GM12891 (cell line): ENCODE measurements at places on chromosomes 5 and 9.

DNA sequence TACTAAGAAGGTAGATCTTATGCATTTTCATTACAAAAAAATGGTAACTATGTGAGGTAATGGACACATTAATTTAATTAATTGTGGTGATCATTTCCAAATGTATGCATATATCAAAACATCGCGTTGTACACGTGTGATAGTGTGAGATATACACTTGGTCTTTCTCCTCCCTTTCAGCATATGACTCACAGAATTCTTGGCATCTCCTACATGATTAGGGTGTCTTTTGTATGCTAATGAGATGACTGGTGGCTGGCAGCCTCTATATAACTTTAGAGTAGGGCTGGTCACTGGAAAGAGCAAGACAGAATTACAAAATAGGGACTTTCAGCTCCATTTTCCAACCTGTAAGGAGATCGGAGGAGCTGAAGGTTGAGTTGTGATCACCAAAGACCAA lies 1167.6 kb downstream of the CDH12 start:
- no peak for DNase-seq

DNA sequence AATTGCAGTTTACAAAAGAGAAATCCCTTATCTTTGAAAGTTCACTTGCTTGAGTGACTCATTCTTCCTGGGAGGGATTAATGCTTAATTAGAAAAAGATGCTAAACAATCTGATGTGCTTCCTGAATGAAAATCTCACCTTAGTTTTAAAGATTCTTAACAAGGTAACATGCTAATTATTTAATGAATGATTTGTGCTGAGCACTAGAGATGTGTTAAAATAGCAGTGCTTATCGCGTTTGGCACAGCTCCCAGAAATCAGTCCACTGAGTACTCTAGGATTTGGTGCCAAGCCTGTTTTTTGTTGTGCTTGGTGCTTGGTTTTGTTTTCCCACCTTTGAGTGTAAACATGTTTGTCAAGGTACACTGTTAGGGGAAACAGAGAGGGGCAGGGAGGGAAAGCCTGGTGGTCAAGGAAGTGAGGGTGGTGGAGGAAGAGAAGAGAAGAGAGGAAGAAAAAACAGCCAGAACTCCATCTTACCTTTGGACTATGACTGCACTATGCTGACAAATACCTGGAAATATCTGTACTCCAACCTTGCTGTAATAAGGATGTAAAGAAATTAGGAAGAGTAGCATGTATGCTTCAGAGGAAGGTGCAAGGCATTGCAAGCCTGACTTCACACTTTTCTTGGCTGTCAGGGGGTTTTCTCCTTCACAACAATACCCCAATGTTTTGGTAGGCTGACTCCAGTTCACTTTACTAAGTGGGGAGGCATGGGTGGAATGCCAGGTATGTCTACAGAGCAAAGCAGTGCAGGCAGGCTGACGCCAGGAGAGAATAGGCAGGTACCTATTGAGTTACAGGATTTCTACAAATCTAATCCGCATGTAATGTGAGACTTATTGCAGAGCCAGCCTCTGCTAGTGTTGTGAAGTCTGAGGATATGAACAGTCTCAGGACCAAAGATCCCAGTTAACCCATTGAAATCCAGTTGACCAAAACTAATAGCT lies 157.2 kb upstream of the ISL1 start:
- no peak for DNase-seq

GRCh38 chr9:114738581-114739316 lies 56.8 kb upstream of the TEX48 start:
- DNase-seq: peak; percentile 35

DNA sequence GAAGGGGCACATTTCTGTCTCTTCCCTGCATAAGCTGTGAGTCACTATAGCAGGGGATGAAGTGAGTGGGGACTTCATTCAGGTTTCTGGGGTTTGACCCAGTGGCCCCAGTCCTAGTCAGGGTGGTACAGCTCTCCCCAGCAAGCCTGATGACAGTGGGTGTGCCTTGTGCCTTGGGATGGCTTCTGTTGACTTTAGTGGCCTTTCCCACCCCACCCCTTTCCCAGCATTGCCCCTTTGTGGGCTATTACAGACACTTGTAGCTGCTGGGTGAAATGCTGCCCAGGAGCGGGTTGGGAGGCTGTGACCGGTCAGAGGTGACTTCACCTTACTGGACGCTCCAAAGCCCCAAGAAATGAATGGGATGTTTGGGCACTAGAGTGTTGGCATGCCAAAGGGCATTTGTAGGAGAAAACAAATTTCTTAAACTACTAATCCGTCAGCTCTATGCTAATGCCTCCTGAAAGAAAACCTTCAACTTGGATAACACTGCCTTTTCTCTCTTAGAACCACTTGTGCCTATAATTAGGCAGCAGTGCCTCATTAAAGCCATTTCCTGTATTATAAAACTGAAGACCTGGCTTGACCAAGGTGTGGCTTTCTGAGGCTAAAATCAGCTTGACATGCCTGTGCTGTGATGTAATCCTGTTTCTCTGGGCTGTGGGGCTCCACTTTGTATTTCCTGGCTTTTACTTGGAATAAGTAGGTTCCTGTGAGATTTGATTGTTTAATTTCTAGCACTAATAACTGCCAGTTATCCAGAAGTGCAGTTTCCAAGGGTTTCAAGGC lies 119.0 kb upstream of the SLC25A48 start:
- DNase-seq: no peak

DNA sequence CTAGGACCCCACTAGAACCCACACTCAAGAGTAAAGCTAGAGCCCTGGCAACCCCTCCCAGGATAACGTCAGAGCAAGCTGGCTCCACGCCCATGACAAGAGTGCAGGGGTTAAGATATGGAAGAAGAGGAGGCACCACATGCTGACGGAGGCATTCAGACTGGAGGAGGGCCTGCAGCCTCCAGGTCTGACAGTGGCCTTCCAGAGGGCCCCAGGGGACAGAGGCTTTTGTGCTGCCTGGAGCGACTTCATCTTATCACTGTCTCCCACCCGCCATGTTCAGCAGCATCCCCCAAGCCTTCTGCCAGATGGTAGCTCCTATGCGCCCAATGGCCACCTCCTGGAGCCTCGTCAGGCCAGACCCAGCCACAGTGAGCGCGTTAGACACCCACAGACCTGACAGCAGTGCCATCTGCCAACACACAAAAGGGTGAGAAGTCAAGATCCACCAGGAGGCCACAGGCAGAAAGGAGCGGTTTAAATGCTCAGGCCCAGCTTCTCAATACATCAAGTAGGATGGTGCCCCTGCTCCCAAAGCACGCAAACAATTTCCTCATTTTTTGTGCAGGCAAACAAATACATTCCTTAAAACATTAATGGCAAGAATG lies 65.8 kb downstream of the C5orf15 start:
- DNase-seq: no peak

DNA sequence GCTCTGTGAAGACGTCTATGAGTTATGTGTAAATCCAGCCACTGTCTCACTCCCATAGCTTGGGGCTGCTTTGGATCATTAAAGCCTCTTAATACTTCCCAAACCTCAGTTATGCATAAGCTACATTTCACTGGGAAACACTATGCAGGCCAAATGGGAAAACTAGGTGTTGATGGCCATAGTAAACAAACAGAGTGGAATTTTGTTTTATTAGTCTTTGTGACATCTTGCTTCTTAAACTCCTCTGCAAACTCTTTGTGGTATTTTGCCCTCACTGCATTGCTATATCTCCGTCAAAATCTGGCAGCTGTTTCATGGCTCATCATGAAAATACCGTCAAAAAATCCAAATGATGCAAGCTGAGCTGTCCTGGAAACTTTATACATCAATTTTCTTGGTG lies 167.2 kb upstream of the HMHB1 start:
- no peak for DNase-seq

DNA sequence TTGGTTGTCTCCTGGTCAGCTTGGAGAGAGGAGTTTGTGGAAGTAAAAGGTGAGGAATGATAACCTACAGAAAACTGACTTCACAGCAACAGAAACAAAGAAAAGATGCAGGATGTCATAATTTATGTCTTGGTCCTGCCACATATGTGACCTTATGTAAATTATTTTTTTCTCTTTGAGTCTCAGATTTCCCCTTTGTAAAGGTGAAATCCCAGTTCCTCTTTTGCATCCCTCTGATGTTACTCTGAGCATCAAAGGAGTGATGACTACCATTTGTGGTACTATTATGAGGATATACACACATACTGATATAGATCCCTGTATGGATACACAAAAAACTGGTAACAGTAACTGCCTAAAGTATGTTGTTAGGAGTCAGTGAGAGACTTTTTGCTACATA lies 1.4 kb upstream of the THG1L start:
- no peak for DNase-seq

DNA sequence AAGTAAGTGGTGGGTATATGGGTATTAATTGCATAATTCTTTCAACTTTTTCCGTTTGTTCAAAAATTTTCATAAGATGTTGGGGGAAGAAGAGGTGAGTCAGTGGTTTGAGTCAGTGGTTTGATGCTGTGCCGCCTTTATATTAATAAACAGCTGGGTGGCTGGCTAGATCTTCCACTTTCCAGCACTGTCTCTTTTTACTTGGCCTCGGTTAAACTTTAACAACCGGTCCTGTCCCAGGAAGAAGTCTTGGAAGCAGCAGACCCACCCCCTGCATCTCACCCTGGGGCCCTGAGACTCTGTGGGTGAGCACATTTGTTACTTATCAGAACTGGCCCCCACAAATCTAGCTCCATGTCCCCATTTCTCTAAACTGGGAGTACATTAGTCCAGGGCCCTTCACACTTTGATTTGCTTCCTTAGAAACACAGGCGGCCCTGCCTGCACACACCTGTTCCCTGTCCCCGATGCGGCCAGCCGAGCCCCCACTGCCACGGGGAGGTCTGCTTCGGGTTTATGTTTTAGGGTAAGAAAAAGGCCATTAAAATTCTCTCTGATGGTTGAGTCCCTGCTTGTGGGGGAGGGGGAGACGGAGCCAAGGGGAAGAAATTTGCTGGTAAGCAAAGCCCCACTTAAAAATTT lies 90.7 kb downstream of the PTCH1 start:
- no peak for DNase-seq

GRCh38 chr9:13263511-13263910 lies 16.0 kb downstream of the MPDZ start:
- DNase-seq: no peak

- DNase-seq: no peak
Measured at GRCh38 chr5:136811551-136811950, 446.2 kb upstream of the TRPC7 start.

DNA sequence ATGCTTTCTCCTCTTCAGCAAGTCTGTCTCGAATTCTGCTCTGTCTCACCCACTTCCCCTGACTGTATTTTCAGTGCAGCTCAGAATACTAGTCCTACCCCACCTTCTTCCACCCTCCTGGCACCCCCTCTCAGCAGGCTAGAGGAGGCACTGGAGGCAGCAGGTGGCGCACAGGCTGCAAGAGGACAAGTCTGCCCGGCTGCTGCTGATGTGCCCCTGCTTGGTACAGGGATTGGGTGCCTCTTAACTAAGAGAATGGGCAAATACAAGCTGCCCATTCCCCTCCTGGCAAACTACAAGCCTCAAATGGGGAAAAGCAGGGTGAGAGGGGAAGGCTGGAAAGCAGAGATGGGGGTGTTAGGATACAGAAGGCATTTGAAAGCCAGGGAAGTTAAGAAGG lies 5.1 kb downstream of the TLN1 start:
- no peak for DNase-seq

- no peak for DNase-seq
Measured at GRCh38 chr9:18127499-18127875, 346.5 kb upstream of the ADAMTSL1 start.

DNA sequence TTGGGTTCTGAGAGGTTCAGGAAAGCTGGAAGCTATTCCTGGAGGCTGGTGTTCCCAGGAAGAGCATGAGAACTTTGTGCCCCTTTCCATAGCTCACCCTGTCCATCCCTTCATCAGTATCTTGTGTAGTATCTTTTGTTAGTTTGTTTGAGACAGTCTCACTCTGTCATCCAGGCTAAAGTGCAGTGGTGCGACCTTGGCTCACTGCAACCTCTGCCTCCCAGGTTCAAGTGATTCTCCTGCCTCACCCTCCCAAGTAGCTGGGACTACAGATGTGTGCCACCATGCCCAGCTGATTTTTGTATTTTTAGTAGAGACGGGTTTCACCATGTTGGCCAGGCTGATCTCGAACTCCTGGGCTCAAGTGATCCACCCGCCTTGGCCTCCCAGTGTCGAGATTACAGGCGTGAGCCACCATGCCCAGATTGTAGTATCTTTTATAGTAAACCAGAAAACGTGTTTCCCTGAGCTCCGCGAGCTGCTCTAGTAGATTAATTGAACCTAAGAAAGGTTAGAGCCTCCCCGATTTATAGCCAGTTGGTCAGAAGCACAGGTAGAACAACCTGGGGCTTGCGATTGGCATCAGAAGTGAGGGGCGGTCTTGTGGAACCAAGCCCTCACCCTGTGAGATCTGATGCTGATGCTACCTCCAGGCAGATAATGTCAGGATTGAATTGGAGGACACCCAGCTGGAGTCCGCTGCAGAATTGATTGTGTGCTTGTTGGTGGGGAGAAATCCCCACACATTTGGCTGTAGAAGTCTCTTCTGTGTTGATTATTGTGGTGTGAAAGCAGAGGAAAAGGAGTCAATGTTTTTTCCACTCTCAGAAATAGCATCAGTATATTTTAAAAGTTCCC lies 32.3 kb downstream of the ATP6V0E1 start:
- no peak for DNase-seq

DNA sequence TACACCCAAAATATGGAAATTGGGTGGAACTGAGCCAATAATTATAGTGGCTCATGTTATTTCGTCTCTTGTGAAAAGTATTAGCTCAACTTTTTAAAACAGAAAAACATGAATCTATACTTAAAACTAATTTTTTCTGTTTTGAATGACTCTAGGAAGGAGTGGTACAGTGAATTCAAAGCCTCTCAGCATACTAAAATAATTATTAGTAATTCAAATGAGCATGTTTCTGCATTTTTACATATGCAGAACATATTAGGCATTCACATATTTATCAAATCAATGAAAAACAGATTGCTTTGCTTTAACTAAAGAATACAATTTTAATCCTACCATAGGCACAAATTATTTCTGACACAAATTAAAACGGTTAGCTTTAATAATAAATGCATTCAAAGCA lies 54.3 kb downstream of the CSNK1A1 start:
- no peak for DNase-seq

- no peak for DNase-seq
Measured at GRCh38 chr5:69034898-69035297, 58.9 kb upstream of the SLC30A5 start.

DNA sequence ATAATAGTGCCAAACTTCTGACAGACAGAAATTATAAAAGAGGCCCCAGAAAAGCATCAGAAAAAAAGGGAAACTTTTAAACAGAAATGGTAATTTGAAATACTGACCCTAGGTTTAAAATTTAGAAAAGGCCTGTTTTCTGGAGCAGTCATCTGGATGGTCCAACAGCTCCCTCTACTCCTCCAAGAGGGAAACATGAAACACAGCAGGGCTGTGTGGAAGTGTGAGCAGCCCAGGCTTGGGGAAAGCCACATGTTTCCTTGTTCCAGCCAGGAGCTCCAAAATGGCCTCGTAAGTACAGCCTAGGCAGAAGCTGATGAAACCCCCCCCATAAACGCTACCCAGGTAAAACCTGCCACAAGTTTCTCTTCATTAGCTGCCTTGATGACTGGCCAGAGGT lies 499.3 kb upstream of the ADAMTS16 start:
- no peak for DNase-seq

- no peak for DNase-seq
Measured at GRCh38 chr5:173835661-173836060, 52.5 kb upstream of the CPEB4 start.
